Central memory CD4-positive, alpha-beta T cell (primary cell): ENCODE measurements at places on chromosomes 6 and 20.

GRCh38 chr6:134183844-134184243 lies 131.4 kb upstream of the SLC2A12 start:
- DNase-seq, result no peak

DNA sequence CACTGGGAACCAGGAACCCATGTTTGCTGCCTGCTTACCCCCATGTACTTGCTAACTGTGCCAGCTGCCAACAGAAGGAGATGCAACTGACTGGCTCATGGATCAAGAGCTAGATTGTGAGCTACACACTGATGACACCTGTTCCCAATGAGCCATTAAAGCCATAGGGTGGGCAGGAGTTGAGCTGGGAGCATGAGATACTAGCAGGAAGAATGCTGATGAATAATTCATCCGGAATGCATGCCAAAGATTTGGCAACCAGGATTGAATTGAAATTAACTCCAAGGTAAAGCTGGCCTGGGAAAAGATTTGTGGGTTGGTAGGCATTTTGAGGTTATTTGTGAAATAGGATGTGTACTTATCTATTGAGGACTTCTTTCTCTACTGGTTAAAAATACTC lies 631.1 kb downstream of the KIF16B start:
- no peak for DNase-seq

DNA sequence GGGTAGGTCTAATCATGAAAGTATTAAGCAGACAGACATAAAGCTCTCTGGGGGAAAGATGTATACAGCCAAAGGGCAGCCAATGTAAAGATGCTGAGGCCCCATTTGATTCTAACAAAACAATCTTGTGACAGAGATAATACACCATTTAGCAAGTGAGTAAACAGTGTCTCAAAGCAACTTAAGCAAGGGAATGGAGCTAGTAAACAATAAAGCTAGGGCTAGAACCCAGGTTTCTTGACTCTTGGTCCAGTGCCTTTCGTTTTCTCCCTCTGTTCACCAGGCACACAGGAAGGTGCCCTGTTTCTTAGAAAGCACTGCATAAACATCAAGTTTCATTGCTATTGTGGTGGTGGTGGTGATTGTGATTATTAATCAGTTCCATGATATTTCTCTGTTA lies 5.1 kb downstream of the ELOVL2 start:
- DNase-seq, result no peak

- no peak for DNase-seq
Measured at GRCh38 chr20:10504994-10505730, 70.1 kb downstream of the SLX4IP start.

GRCh38 chr6:148955441-148955840 lies 208.6 kb downstream of the UST start:
- DNase-seq, result no peak

GRCh38 chr6:7166410-7167293 lies 58.9 kb downstream of the RREB1 start:
- no peak for DNase-seq

DNA sequence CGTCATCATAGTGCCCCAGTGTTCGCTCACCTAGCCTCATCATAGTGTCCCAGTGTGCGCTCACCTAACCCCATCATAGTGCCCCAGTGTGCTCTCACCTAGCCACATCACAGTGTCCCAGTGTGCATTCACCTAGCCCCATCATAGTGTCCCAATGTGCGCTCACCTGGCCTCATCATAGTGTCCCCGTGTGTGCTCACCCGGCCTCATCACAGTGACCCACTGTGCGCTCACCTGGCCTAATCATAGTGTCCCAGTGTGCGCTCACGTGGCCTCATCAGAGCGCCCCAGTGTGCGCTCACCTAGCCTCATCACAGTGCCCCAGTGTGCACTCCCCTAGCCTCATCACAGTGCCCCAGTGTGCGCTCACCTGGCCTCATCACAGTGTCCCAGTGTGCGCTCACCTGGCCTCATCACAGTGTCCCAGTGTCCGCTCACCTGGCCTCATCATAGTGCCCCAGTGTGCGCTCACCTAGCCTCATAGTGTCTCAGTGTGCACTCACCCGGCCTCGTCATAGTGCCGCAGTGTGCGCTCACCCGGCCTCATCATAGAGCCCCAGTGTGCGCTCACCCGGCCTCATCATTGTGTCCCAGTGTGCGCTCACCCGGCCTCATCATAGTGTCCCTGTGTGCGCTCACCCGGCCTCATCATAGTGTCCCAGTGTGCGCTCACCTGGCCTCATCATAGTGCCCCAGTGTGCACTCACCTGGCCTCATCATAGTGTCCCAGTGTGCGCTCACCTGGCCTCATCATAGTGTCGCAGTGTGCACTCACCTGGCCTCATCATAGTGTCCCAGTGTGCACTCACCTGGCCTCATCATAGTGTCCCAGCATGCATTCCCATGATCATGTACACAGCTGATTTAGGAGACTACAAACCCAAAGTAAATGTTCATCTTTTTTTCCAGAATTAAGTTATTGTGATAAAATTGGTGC lies 9.5 kb downstream of the TMEM242 start:
- DNase-seq, result no peak

- DNase-seq, result no peak
Measured at GRCh38 chr6:170266061-170266825, 24.6 kb downstream of the DLL1 start.

DNA sequence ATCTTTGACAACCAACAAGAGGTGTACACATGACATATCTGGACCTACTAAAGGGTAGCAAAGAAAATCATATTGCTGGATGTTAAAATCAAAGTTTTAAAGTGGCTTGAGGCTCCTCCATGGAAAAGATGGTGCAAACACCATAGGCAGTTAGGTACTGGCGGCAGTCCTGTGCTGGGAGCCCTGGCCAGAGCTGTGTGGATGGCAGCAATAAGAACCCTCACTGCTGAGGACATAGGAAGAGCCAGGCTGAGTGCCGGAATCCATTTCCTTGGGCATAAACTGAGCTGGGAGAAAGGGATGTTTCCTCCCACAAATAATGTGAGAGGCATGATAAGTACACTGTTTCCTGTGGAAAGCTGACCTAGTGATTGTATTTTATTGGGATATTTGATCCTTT lies 89.9 kb downstream of the ARID1B start:
- no peak for DNase-seq

DNA sequence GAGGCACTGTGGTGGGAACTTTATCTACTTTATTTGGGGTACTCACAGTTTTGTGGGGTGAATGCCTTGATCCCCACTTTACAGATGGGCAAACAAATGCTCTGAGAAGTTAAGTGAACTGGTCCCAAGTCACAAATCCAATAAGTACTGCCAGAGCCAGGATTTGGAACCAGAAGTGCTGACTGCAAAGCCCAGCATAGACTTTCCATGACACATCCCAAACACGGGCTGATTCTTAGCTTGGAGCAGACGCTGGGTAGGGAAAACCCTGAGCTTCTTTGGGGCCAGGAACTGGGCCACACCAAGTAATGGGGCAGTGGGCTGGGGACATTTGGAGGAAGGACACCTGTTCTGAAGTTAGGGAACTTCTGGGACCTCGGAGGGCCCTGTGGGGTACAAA lies 20.3 kb downstream of the RIN2 start:
- no peak for DNase-seq

GRCh38 chr20:51022227-51022802 lies 592 bp downstream of the KCNG1 start:
- DNase-seq, result no peak

GRCh38 chr6:83042467-83043053 lies 23.1 kb downstream of the UBE3D start:
- DNase-seq, result no peak

GRCh38 chr20:58675146-58675584 lies 17.4 kb upstream of the NPEPL1 start:
- no peak for DNase-seq

DNA sequence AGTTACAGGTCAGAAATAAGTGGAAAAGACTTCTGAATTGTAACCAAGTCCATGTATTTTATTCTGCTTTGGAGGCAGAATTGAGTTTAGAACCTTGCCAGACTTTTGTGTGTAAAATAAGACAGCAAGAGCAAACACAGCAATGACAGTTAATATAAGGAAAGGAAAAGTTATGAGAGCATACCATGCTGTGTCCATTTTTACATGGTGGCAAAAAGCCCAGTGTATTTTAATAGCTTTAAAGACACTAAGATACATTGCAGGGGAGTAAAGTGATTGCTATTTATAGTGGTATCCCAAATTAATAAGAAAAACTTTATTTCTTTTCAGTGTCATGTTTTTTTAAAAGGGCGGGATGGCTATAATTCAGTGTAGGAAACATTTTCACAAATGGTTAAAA lies 45.2 kb downstream of the CDC5L start:
- no peak for DNase-seq

DNA sequence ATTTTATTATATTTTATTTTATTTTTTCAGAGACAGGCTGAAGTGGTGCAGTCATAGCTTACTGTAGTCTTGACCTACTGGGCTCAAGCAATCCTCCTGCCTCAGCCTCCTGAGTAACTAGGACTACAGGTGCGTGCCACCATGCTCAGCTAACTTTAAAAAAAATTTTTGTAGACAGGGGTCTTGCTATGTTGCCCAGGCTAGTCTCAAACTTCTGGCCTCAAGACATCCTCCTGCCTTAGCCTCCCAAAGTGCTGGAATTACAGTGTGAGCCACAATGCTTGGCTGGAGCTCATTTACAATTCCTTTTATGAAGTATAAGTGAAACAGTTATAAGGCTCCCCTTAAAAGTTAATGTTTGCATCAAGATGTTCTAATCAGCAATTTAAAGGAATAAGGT lies 14.5 kb downstream of the FUCA2 start:
- no peak for DNase-seq
